ENCODE measurements at places on chromosomes 16 and 17.

GRCh38 chr17:6027342-6028024 is 42.7 kb upstream of the WSCD1 start:
- DNase-seq = no peak

DNA sequence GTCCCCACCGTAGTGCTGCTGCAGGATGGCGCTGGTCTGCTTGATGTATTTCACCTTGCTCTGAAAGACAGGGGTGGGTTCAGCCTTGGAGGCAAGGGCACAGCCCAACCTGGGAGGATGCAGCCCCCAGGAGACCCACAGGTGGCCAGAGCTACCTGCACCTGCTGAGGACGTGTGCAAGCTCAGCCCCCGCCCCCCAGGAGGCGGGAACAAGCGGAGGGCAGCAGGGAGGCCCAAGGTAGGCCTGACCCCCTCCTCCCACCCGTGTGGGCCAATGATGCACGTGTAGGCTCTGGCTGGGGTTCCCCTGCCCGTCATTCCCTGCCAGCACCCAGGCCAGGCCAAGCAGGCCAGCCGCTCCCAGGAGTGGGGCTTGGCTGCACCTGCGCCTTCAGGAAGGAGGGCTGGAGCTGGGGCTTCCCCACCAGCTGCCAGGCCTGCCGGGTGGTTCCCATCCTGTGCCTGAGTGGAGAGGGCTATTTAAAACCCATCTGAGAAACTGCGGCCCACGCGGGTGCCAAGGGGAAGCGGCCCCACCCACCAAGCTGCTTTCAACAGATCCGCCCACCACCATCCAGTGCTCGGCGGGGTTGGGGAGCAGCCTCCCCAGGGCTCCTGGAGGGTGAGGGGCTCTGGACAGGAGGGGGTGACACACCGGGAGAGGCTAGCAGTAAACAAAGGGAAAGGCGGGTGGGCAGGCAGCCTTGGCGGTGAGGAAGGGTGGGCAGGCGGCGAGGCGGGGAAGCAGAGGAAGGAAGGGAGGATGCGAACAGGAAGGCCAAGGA is 3.8 kb downstream of the NTHL1 start:
- DNase-seq = no peak

DNA sequence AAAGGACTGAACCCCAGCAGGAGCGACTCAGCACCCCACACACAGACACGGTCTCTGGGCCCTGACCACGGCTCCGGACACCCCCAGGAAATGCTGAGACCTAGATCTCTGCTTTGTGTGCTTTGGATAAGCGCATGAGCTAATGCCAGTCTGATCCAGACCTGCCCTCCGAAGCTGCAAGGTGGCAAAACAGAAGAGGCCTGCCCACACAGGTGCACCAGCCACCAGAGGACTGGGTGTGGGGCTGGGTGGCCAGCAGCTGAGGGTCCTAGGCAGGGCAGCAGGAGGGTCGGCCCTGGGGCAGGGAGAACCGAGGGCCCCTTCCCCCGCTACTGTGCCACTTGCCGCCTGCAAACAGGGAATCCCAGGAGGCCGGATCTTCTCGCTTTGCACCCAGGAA is 30.7 kb upstream of the EIF1 start:
- no peak for DNase-seq

- DNase-seq = no peak
Measured at GRCh38 chr16:31334934-31335333, 20.0 kb upstream of the ITGAX start.

GRCh38 chr16:88480829-88481228 is 27.7 kb downstream of the ZFPM1 start:
- DNase-seq = no peak

DNA sequence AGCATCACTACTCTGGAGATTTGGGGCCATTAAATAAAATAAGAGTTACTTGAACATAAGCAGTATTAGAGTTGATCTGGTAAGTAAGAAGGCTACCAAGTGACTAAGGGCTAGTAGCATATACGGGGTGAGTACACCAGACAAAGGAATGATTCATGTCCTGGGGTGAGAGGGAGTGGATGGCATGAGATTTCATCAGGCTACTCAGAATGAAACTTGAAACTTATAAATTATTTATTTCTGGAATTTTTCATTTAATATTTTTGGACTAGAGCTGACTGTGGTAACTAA is 2.3 kb downstream of the SLFN5 start:
- DNase-seq = no peak
